ENCODE measurements at places on chromosomes 4 and X. TPM values are rescaled to one million over a fixed set of nuclear protein-coding genes. Genes with fewer than 3 reads are reported as not detected.

DNA sequence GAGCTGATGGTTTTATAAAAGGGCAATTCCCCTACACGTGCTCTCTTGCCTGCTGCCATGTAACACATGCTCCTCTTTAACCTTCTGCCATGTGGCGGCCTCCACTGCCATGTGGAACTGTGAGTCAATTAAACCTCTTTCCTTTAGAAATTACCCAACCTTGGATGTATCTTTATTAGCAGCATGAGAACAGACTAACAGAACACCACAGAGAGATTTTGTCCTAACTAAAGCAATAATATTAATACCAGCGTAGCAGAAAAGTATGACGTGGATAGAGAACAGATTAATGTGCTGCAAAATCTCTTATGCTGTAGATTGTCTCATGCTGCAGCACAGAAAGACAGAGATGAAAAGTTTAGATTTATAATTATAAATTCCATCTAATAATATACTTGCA lies 23.1 kb downstream of the AIMP1 start:
- no peak for DNase-seq

GRCh38 chr4:146058531-146058930 lies 117.0 kb upstream of the LSM6 start:
- no peak for DNase-seq

Gene CDX4
- total RNA-seq: not detected

- no peak for DNase-seq
Observed at GRCh38 chrX:13283512-13283911, 36.3 kb downstream of the ATXN3L start.

Gene NDNF
- 1.5 TPM for total RNA-seq

All from omental fat pad (tissue), 4 donors.